ENCODE measurements at places on chromosomes 3 and 15.
A peak's percentile ranks its signal among the peaks of the same experiment; 100 is the strongest.

DNA sequence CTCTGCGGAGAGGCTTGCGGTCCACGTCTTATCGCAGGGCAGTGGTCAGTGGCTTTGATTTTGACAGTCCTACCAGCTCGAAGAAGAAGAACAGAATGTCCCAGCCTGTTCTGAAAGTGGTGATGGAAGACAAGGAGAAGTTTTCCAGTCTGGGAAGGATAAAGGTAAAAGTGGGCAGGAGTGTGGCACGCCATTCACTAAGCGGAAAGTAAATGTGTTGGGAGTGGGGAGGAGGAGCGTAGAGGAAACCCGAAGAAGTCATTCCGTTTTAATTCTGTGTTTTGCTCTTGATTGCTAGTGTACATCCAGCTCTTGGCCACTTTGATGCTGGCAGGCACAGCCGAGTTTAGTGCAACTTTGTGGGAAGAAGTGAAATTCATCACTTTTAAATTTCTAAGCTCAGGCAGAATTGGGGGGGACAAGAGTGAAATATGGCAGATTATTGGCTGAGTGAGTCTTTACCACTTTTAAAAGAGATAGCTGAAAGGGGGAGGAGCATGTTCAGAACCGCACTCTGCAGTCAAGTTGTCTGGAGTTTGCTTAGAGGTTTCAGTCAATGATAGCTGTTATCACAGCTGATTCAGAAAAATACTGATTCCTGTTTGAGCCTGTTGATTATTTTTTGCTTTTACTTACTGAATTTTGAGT lies 1.8 kb downstream of the ARHGEF26 start:
- DNase-seq = no peak

- DNase-seq = no peak
Measured at GRCh38 chr3:127210654-127210943, 17.7 kb downstream of the PRR23E start.

- no peak for DNase-seq
Measured at GRCh38 chr3:6251612-6252400, 609.1 kb upstream of the GRM7 start.

GRCh38 chr3:32607522-32607921 lies 36.9 kb upstream of the DYNC1LI1 start:
- DNase-seq = no peak

DNA sequence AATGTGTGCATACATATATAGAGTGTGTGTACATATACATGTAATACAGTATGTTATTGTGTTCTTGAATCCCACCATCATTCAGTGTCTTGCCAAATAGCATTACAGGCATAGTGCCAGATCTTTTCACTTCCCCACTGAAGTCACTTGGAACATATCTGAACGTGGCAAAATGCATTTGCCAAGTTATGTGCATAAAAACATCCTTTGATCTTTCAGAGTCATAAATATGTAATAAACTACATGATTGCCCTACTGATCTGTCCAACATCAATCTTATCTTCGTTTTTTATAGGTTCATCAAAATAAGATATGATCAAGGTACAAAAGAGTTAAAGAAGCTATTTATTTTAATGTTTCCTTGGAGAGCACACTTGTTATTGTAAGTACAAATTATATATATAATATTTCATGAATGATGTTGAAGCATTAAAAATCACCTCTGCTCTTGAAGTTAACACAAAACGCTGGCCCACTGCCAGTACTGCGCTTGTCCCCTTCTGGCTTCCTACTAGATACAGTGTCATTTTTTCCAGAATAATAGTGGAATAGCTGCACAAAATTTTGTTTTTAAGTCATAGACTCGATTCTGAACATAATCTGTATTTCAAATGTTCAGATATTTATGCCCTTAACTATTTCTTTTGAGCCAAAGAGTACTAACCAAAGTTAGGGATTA lies 549.5 kb upstream of the ARRDC4 start:
- peak; percentile 2 for DNase-seq

DNA sequence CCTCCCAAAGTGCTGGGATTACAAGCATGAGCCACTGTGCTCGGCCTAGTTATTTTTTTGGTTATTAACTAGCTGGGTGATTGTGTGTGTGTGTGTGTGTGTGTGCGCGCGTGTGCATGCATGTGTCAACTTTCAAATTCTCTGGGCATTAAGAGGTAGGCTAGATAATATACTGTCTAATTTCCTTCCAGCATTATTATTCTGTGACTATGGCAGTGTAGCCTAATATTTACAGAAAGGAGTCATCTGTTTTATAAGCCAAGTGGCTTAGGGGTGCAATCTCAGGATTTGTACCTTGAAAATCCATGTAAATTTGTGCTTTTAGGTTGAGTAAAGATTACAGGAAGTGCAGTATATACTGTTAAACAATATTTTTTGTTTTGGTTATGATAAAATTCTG lies 85.1 kb upstream of the ZBTB20 start:
- no peak for DNase-seq

DNA sequence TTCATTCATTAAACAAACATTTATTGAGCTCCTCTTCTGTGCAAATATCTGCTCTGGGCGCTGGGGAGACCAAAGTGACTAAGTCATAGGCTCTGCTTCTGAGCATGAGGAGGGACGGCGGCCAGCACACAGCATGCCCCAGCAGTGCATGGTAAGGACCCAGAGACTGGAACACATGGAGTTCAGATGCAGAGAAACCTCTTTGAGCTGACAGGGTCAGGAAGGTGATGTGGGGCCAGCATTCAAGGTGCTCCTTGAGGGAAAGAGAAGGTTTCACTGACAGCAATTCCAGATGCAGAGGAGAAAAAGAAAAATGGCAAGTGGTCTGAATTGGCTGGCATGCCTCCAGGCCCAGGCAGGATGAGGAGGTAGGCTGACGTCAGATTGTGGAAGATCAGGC lies 234.5 kb downstream of the UACA start:
- DNase-seq = no peak

DNA sequence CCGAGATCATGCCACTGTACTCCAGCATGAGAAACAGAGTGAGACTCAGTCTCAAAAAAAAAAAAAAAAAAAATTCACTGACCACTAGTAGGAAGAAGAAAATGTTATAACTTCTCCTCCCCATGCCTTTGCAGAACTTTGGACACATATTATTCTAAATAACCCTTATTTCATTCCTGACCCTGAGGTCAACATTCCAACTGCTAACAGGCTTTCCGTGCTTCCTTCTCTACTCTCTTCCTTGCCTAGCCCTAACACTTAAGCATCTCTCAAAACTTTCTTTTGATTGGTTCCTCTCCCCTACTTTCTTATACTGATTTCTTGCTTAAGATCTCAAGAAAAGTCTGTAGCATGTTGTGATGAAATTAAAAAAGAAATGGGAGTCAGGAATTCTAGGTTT lies 146.8 kb downstream of the MEX3B start:
- DNase-seq = no peak

DNA sequence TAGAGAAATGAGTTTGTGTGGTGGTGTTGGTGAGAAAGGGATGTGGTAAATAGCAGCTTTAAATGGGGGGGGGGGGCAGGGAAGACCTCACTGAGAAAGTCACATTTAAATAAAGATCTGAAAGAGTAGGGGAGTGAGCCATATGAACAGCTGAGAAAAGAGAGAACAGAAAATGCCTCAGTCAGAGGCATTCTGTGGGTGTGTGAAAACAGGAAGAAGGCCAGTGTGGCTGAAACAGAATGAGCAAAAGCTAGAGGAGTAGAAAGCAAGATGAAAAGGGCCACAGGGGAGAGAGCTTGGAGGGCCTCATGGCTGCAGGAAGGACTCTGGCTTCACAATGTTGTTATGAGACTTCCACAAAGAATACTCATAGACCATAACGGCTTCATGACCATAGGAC lies 783.3 kb downstream of the ZPLD1 start:
- no peak for DNase-seq

DNA sequence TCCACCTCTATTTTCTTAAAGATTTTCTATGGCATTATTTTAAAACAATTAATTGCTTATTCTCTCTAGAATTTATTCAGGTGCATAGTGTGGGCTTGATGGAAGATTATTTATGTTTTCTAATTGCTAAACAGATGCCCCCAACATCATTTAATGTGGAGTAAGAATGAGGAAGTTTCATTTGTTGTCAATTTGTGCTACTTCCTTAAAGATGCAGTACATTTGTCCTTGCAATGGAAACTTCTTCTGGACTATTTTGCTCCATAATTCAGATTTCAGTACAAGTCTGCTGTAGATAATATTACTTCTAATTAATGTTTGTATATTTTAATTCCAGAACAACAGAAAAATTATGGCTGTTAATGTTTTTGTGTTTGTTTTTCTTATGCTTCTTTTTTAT lies 104.8 kb downstream of the TGFBR2 start:
- DNase-seq = no peak

DNA sequence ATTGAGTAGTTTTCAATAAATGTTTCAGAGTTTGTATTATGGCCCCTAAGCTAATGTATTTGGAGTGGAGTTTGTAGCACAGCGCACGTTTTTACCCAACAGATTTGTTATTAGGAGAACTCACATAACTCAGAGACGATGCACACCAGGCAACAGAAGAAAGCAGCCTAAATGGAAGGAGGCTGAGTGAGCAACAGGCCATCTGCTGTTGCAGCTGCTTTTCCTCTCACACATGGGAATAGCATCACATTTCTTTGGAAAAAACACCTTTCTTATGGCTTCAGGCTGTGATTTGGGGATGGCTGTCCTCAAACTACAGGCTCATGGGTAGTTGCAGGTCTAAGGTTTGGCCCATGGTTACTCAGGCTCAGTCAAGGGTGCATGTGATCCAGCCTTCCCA lies 469.3 kb upstream of the MCTP2 start:
- no peak for DNase-seq

- no peak for DNase-seq
Measured at GRCh38 chr3:155230382-155230781, 63.1 kb downstream of the STRIT1 start.

GRCh38 chr3:32392536-32393302 lies 1.1 kb downstream of the CMTM7 start:
- DNase-seq = peak; percentile 55

DNA sequence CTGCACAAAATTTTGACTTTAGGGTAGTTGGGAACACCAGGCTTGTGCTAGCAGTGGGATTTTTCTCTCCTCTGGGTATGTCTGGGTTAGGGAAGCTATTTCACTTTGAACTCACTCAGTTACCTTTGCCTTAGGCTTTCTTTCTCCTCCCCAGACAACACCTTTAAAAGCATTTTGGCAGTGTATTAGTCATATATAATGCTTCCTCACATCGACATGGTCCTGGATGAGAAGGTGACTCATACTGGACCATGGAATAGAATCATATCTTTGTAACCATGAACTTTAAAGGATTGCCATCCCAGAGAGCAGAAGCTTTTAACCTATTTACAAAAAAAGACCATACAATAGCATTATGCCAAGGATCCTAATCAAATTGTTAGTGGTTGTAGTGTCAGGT lies 2.7 kb downstream of the RYR3 start:
- no peak for DNase-seq

GRCh38 chr3:154040283-154040682 lies 80.9 kb upstream of the ARHGEF26 start:
- peak; percentile 14 for DNase-seq

GRCh38 chr15:85614059-85614458 lies 180.7 kb downstream of the KLHL25 start:
- DNase-seq = no peak

DNA sequence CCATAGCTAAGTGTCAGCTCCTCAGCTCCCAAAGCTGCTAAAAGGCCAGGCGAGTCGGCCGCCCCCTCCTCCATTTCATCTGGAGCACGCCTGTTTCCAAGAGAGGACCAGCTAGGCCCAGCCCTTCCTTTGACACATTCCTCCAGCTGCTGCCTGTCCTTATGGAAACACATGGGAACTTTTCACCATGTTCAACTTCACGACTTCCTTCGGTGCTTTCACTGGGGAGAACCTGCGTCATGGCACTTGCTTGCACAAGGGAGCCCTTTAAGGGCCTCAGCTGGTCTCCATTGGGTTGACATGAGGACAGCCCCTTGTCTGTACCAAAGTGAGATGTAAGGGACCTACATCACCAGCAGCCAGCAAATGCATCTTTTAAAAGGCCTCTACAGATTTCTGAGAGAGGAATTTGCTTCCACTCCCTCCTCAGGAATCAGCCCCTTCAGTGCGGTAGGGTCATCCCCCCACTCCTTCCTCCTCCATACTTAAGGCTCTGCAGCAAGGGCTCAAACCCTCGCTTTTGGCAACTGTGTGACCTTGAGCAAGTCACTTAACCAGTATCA lies 2.1 kb downstream of the MAGI1 start:
- DNase-seq = no peak

DNA sequence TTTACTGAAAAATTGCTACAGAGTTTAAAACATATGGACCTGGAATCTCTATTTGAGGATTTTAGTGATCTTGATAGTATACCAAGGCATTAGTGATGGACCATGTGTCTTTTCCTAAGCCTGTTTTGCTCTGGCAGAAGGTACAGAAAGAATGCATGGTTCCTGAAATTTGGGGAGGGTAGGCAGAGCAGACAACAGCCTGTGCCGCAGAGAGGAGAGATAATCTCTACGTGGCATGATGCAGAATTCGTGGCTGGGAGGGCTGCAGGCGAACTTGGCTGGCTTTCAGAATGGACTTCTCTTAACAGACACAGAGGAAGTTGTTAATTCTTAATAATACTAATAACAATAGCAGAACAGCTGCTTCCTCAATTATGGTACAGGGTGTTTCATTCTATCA lies 137.5 kb upstream of the FOXB1 start:
- no peak for DNase-seq

DNA sequence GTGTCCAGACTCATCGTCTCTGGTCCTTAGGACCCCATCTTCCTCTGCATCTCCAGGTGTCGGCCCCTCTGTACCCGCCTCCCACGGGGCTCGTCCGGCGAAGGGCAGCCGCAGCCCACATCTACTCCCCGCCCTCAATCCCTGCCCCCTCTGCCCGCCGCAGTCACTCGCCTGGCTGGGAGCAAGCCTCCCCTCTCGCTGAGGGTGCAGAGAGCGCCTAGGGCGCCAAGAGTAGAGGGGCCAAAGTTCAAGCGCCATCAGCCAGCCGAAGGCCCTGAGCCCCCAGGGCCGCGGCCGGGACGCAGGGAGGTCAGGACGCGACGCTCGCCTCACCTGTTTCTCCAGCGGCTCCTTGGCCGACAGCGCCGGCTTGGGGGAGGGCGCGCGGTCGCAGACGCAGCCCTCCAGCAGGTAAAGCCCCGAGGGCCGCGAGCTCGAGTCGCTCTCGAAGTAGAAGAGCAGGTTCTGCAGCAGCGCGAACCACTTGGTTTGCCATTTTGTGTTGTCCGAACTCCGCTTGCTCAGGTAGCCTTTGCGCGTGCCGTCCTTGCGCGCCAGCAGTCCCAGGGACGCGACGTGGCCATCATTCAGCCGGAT lies 592 bp downstream of the RASGRF1 start:
- DNase-seq = no peak

DNA sequence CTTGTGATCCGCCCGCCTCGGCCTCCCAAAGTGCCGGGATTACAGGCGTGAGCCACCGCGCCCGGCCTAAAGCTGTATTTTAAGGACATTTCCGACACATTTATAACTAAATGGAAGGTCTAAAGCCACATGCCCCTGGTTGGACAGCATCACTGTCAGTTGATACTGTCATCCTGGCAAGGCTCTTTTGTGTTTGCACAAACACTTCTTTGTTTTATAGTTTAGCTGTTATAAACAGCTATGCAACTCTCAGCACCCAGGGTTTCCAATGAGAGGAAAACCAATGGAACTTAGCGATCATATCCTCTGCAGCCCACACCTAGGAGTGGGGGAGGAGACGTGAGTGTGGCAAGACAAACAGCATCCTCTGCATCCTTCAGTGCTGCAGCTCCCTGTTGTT lies 19.7 kb downstream of the NIPA1 start:
- DNase-seq = no peak

GRCh38 chr15:99414755-99415731 lies 150.7 kb upstream of the MEF2A start:
- no peak for DNase-seq
